ENCODE measurements at places on chromosomes 1 and 21. TPM values are rescaled to one million over a fixed set of nuclear protein-coding genes. Genes with fewer than 3 reads are reported as not detected.
A peak's percentile ranks its signal among the peaks of the same experiment; 100 is the strongest.

Gene S100PBP
- 60.5 TPM for total RNA-seq

Gene SPRR4
- total RNA-seq, result not detected

Gene OR2L13
- total RNA-seq, result not detected

Gene ST6GALNAC3
- total RNA-seq, result 11.6 TPM

Gene DCST2
- not detected for total RNA-seq

Gene HCN3
- 3.5 TPM for total RNA-seq

Gene PCAT6
- total RNA-seq, result 7.2 TPM

Gene CCDC27
- 0.45 TPM for total RNA-seq

Gene ITLN1
- not detected for total RNA-seq

- no peak for DNase-seq
Observed at GRCh38 chr1:33234131-33234530, 22.2 kb upstream of the ZNF362 start.

DNA sequence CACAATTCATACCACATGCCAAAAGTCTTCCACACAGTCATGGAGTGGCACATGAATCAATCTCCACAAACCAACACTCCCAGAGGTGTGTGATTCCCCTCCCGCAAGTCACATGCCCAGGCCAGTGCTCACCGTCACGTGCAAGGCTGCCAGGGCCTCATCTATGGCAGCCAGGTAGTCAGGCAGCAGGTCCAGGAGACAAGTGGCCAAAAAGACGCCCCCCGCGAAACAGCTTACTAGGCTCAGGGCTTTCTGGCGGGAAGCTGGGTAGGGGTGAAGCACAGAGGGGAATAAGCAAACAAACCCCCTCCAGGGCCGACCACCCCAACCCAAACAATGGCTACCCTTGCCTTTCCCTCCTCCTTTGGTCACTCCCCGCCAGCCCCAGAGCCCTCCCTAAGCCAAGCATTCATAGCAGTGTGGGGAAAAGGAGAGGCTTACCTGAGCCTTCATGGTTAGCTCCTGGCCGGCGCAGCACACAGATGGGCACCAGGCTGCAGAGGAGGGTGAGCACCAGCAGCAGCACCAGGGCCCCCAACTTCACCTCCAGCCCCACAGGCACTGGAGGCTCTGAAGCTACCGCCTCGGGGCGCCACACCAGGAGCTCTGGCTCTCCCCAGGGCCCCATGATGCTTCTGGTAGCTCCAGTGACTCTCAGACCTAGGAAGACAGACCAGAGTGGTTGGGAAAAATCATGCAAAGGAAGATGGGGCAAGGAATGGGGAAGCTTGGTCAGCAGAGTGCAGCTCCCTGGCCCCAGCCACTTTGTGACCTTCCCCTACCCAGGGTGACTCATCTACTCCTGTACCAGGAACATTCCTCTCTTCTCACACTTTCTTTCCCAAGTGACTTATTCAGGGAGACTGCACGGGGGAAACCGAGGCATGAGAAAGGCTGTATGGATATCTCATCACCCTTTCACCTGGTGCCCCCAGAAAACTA, 978 bp downstream of the SLC39A1 start:
- DNase-seq, result peak; percentile 32

DNA sequence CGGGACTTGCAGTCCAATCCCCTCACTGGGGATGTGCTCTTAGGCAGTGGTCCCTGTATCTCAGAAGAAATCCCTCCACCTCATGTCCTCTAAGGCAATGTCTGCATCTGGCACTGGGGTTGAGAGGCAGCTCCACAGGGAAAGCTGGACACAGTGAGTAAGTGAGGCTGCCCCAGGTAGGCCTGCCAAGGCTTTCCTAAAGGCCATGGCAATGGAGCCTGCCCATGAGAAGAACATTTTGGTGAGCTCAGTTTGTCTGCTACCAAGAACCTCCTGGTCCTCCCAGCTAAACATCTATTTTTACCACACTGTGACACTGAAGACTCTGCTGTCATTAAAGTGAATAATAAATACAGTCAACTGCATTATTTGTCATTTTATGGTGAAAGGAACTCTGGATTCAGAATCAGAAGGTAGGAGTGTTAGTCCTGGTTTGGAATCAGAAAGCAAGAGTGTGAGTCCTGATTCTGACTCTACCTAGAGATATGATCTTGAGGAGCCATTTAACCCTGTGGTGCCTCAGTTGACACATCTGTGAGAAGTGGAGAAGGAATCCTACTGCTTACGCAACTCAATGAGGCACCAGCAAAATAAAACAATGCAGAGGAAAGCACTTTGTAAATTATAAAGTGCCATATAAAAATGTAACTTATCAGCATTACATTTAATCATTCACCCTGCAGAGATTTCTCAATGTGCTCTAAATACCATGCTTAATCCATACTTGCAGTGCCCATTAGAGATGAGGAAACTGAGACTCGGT, 41.0 kb downstream of the TBX15 start:
- no peak for DNase-seq

- no peak for DNase-seq
Observed at GRCh38 chr1:62500210-62500609, 63.4 kb downstream of the USP1 start.

- no peak for DNase-seq
Observed at GRCh38 chr1:107570768-107571167, 394.2 kb downstream of the VAV3 start.

DNA sequence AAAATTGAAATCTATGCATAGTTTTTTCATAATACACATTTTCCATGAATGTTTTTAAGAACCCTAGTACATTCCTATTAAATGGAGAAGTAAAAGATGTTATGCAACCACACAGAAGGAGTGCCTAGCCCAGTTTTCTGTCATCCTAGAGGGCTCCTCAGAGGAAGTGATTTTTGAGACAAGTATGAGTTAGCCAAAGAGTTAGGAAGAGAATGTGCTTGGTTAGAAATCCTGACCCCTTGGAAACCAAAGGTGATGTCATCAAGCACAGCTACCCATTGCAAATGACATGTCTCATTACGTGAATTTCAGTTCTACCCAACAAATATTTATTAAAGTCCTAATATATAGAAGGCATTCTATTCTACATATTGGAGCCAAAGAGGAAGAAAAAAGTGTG, 88.9 kb upstream of the TNFSF4 start:
- DNase-seq, result no peak

DNA sequence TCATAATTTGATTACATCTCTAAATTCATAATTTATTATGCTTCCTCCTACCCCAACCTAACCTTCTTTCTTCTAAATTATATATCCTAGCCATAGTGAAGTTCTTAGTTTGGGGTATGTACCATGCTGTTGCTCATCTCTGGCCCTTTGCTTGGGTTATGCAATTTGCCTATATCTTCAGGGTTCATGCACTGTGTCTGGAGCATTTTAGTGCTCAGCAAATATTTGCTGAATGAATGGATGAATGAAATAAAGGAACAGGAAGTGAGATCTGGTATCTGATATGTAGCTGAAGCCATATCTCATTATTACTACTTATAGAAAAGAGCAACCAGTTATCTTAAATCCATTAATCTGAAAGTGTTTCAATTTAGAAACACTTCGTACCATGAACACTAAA, 137.6 kb downstream of the GPATCH2 start:
- DNase-seq, result no peak

DNA sequence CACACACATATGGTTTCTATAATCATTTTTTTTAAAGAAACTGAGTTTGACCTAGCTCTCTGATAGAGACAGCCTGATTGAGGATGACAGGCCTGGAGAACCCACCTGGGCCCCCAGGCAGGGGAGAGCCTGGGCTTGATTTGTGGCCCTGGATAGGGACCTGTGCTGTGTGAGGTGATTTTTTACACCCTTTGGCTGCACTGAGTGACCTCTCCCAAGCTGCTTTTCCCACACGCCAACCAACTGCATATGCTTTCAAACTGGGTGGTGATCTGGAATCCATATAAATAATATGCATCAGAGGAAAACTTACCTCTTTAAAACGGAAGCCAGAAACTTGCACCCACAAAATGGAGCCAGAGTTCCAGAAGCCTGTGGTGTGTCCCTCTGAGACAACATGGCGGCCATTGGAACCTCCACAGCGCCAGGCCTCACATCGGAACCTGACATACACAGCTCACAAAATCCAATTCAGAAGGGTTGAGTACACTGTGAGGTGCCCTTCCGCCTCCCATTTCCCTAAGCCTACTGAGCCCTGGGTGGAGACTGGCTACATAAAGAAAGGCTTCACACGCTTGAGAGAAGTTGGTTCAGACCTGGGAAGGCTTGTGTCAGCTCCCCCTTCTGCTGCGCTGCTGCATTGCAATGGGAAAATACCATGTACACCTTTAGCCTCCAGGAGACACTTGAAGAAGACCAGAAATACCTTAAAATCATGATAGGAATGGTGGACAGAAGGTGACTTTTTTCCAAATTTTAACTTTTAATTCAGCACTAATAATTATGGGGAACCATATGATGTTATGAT, 160.7 kb downstream of the HHIPL2 start:
- peak; percentile 77 for DNase-seq

GRCh38 chr1:19644395-19644680, 227 bp downstream of the NBL1 start:
- no peak for DNase-seq

DNA sequence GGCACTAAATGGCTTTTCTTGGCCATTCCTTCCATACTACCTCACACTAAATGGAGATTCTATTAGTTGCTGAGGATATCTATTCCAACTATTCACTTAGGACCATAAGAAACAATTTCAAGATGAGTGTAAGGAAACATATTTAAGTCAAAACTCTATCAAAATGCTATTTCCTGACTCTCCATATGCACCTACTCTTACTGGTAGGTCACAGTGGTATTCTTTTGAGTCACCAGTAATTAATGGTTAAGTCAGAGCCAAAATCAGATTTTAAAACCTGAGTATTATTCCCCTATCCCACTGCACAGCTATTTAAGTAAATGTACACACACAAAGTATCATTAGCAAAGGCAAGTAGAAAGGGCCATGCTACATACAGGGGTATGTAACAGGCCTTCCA, 50.3 kb downstream of the ARID4B start:
- DNase-seq, result no peak

GRCh38 chr1:10915594-10915993, 96.9 kb upstream of the TARDBP start:
- no peak for DNase-seq

GRCh38 chr1:89022167-89022959, at the start of gene GBP3:
Gene GBP3, minus strand, starts transcription at chr1:89022866. Its CDS starts 2,145 bp downstream, at chr1:89020721.
- DNase-seq, result no peak

- DNase-seq, result peak; percentile 75
Observed at GRCh38 chr1:65001231-65001792, 35.0 kb upstream of the JAK1 start.

DNA sequence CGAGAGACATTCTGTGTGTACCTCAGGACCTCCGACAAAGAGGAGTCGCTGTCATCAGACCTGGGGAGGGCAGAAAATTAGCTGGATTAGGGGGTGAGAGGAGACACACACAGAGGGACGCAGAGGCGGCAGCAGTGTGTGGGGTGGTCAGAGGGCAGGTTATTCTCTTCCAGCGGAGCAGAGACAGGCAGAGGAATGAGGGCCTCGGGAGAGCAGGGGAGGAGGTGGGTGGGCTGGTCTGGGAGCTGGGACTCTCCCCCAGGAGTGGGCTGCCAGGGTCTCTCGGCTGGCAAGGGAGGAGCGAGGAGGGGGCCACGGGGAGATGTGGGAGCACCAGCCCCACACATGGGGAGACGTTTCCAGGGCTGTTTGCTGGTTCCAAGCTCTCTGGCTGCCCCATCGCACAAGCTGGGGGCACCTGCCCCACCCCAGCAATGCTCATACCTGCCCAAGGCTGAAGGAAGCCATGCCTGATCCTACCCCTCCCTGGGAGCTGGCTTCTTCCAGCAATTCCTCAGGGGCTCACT, 40.4 kb downstream of the KIF21B start:
- no peak for DNase-seq

DNA sequence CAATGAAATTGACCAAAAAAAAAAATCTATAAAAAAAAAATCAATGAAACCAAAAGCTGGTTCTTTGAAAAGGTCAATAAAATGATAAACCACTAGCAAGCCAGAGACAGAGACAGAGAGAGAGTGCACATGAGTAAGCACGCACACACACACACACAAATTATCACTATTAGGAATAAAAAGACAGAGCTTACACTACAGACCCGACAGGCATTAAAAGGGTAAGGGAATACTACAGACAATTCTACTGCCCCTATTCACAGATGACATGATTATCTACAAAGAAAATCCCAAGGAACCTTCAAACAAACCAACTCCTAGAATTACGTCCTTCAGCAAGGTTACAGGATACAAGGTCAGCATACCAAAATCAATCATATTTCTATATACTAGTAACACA, 38.6 kb downstream of the TARBP1 start:
- no peak for DNase-seq

DNA sequence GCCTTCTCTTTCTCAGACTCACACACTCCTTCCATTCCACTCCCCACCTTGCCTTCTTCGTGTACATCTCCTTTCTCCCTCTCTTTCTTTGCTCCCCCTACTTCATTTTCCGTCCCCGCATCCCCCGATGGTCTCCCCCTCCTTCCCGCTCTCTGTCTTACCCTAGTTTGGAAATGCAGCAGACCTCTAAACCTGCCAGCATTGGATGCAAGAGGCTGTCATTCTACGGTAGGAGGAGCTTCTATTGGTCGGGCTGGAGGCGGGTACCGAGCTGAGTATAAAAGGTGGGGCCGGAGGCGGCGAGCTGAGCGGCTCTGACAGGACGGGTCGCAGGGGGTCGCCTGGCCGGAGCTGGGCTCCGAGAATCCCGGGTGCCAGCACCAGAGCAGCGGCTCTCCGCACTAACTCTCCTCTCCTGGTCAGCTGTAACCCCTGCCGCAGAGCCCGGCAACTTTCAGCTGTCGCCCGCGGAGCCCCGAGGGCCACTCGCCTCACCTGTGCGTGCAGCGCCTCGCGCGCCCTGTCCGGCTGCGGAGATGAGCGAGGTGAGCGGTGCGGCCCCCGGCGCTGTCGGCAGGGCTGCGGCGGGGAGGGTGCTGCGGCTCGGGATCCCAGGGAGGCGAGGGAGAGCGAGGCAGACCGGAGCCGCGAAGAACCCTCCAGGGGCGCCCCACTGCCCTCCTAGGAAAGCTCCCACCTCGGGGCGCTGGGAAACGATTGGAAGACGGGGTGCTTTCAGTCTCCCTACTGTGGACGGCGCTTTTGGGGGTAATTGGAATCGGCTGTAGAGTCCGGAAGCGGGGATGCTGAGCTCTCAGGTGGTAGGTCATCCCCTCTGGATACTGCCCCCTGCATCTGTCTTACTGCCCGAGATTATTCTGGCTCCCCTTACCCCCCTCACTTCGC, at the start of gene PCP4L1:
Gene PCP4L1 (plus strand): TSS at position 307 of the 906 bp plus-strand sequence. CDS start 230 bp downstream, at position 537.
- DNase-seq, result peak; percentile 98

DNA sequence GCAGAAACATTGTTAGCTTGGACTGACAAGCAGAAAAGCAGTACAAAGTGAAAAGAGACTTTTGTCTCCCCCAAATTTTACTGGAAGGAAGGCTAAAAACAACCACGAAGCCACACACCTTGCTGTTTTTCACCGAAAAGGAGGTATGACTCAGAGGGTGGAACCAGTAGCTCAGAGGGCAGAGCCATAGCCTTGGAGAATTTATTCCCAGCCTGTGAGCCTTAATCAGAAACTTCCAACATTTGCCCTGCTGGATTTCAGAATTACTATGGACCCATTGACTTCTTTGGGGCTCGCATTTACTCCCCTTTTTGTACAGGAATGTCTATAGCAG, 32.0 kb downstream of the RPS6KC1 start:
- no peak for DNase-seq

GRCh38 chr1:30083800-30084464, 639.5 kb downstream of the MATN1 start:
- no peak for DNase-seq

Data from GM23338 (cell line).